ENCODE measurements at places on chromosomes 5 and 9.
A peak's percentile ranks its signal among the peaks of the same experiment; 100 is the strongest.

GRCh38 chr9:117116084-117116483 lies 298.8 kb downstream of the ASTN2 start:
- no peak for DNase-seq

GRCh38 chr5:27242258-27242626 lies 203.9 kb upstream of the CDH9 start:
- no peak for DNase-seq

- DNase-seq: no peak
Observed at GRCh38 chr5:94689908-94690307, 71.4 kb downstream of the SLF1 start.

GRCh38 chr5:105840800-105841199 lies 1829.9 kb downstream of the EFNA5 start:
- no peak for DNase-seq

DNA sequence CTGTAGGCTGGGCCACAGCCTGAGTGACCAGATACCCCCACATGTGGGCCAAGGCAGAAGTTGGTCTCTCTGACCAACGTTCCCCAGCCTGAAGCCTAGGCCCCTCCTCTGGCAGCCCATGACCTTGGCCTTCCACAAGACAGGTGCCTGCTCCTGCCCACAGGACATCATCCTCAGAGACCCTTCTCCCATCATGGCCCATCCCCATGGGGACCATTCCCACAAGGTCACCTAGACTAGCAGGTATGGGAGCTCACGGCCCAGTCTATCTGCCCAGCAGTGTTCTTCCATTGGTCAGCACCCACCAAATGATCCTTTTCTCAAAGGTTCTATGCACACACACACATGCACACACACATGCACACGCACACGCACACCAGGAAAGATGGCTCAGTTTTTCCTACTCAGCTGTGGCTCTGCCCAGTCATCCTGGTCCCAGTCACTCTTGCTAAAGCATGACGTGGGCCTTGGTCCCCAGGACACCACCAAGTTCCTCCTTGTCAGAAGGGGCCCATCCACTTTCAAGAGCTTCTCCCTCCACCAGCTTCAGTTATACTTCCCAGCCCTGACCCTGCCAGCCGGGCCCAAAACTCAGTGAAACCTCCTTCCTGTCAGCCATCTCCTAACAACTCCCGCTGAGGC lies 65.4 kb downstream of the PAX5 start:
- no peak for DNase-seq

DNA sequence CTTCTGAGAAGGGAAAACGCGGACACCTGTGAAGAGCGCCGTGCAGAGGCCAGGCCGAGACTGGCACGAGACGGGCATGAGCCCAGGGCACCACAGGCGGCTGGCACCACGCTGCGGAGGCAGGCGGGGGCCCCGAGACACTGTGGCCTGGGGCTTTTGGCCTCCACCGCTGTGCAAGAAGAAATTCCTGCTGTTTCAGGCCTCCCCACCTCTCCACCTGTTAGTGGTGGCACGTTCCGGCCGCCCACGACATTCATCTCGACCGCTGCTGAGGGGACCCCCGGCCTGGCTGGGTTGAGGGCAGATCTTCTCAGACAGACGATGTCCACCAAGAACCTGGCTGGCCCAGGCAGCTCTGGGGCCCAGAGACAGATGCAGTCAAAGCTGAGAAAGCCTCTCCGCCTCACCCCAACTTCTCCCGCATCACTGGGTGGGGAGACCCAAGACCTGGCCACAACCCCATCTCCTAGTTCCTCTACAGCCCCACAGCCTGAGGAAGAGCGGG lies 11.5 kb downstream of the NACC2 start:
- no peak for DNase-seq

GRCh38 chr9:90053027-90053426 lies 448.2 kb downstream of the GADD45G start:
- peak; percentile 32 for DNase-seq

- DNase-seq: no peak
Observed at GRCh38 chr5:78638423-78638822, 10.1 kb downstream of the LHFPL2 start.

GRCh38 chr9:1005043-1005667 lies 28.7 kb downstream of the DMRT3 start:
- DNase-seq: no peak

DNA sequence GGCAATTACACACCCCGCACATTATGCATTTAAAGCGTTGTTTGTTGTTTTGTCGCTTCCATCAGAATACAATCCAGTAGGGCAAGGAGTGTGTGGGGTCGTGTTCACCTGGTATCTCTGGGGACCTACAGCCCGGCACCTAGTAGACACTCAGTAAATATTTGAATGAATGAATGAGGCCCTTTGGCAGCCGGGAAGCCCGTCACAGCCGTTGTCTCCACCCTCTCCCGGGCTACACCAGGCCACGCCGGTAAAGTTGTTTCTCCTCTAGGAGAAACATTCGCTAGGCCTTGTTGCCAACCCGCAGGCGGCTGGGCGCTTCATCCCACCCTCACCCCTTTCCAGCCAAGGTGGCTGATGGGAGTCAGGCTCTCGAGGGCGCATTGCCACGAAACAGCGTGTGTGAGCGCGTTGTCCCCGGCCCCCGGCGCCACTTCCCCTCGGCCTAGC lies 876 bp upstream of the JAK2 start:
- no peak for DNase-seq

- no peak for DNase-seq
Observed at GRCh38 chr9:133881671-133882381, 110.3 kb downstream of the VAV2 start.

GRCh38 chr5:125197321-125197720 lies 450.9 kb upstream of the ZNF608 start:
- no peak for DNase-seq

GRCh38 chr5:145984072-145984471 lies 47.7 kb downstream of the SH3RF2 start:
- DNase-seq: no peak

GRCh38 chr9:6488395-6488794 lies 75.4 kb downstream of the UHRF2 start:
- DNase-seq: no peak

DNA sequence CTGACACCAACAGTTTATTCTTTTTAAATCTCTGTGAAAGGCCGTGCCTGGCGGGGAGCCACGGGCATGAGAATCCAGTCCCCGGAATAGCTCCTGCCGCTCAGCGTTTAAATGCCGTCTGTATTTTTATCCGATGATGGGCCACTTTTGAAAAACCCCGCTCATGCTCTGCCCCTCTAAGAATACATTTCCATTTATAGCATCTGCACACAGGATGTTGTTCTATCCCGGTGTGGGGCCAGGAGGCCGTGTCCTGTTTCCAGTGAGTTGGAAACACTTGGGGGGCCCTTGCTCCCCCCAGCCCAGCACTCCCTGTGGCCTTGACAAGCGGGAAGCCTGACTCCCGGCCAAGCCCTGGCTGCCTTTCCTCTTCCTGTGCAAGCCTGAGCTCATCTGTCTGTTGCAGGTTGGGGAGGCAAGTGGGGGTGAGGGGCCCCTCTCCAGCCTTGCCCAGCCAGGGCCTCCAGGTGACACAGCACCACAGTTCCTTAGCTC lies 39.0 kb downstream of the ERGIC1 start:
- DNase-seq: no peak

DNA sequence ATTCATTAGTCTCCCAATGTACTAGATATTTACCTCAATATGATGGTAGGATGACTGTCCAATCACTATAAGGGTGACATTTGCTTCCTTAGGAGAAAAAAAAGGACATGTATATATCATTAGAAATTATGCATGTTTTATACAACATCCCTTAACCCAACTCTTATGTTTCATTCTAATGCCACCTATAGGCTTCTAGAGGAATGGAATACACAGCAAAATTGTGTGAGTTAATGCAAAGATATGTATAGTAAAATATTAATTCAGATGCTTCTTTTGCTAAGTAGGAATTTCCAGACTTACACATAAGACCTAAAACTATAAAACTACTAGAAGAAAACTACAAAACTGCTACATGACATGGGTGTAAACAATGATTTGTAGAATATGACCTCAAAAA lies 3.5 kb downstream of the PRXL2C start:
- no peak for DNase-seq

DNA sequence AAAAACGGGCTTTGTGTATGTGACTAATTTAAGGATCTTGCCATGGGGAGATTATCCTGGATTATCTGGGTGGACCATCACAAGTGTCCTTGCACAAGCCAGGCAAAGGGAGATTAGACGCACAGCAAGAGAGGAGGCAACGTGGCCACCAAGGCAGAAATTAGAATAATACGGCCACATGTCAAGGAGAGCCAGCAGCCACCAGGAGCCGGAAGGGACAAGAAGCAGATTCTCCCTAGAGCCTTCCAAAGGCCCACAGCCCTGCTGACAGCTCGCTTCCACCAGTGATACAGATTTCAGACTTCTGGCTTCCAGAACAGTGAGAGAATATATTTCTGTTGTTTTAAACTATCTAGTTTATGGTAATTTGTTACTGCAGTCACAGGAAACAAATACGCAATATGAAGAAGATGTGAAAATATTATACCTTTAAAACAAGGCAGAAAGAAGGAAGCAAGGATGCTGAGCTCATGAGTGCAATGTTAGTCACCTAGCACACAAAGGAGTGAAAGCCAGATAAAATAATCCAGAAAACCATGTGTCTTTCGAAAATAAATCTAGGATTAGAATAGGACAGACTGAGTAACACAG lies 28.7 kb upstream of the F2RL1 start:
- no peak for DNase-seq

DNA sequence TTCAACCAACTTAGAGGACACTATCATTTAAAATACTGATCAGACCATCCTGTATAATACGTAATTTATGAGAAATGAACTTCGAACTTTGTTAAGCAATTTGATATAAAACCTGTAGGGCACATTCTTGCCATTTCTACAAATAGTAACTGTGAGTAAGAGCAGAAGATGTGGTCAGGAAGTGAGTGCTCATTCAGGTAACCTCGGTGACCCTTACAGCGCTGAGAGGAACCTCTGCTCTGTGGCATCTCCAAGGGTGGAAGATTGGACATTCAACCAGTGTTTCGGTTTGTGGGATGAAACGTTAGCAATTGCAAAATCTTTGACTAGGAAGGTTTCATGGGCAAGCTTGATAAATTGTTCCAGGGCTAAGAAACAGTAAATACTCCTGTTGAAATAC lies 194.8 kb upstream of the IRX2 start:
- DNase-seq: no peak

- DNase-seq: no peak
Observed at GRCh38 chr5:54669285-54669684, 151.7 kb downstream of the SNX18 start.

- no peak for DNase-seq
Observed at GRCh38 chr9:35105571-35106342, 2.8 kb upstream of the STOML2 start.

DNA sequence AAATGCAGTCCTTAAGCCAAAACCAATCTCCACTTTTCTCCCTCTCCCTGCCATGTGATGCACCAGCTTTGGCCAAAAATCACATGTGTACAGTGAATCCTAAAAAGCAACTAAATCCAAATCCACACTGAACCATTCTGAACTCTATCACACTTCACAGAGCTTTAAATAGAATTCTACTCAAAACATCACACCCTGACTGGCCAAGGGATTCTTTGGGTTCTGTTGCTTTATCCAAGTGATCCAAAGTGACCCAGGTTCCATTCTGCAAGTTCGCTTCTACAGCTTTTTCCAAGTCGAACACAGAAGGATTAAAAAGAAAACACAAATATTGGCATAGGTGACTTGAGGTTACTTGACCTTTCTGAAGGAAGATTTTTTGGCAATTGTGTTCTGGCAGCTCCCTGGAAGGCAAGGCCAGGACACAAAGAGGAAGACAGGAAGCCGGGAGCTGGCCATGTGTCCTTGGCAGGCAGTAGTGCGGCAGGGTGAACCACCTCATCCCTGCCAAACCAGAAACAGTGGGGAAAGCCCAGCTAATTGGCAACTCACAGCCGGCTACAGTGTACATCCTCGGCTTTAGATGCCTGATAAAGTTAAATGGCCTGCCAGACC lies 115.0 kb downstream of the NFIB start:
- DNase-seq: no peak

DNA sequence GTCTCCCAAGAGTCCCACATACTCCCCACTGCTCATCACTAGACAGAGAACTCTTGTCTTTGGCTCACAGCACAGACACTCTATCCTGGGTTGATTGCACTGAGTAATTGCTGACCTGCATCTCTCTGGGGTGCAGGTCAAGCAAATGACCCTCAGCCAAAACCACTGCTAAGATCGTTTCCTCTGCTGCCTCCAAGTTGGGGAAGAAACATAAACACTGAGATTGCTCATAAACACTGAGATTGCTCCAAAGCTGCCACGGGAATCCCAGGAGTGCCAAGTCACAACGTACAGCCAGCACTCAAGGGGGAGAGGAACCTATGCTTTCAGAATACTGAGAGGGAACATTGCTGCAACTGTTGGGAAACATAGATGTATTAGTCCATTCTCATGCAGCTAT lies 1402.1 kb upstream of the ACO1 start:
- no peak for DNase-seq

DNA sequence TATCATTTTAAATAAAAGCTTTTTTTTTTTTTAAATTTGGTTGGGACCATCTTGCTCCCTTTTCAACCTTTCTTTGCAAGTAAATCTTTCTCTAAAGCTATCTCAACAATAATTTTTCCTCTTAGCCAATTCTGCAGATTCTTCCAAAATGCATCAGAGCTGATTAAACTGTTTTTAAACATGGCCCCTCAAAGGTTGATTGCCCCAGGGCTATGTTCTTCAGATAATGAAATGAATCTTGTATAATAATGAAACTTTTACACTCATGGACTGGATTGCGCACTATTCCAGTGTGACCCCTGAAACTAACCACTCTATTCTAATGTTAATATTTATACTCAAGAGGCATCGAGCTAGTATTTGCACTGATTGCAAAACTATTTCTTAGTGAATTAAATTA lies 222.8 kb upstream of the PRDM9 start:
- DNase-seq: no peak

DNA sequence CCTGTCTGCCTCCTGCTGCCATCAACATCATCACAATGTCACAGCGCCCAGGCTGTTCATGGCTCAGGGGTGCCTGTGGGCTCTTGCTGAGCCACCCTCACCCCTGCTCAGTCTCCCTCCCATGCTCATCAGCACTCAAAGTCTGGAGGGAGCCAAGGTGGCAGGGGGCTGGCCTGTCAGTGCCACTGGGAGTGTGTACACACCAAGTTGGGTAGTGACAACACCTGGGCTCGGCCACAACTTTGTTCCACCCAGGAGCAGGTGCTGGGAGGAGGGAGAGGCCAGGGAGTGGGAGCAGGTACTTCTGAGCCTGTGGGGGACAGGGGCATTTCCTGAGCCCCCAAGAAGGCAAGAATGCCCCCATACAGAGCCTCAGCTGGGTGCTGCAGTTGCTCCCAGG lies 77.5 kb upstream of the C6 start:
- no peak for DNase-seq

- DNase-seq: peak; percentile 70
Observed at GRCh38 chr5:60843936-60844905, at the start of gene ELOVL7. Gene ELOVL7, minus strand, starts transcription at chr5:60844269. Its CDS starts 56,872 bp downstream, at chr5:60787397.

GRCh38 chr5:31459594-31459993 lies 72.3 kb downstream of the DROSHA start:
- no peak for DNase-seq

- peak; percentile 79 for DNase-seq
Observed at GRCh38 chr5:14581891-14582796, 552 bp downstream of the OTULINL start.

Measured in stimulated activated naive CD8-positive, alpha-beta T cell treated with anti-CD3 and anti-CD28 coated beads, Interleukin-15, Interleukin-2, amounts not matched to agents 100 U/mL and 50 U/mL, for 24 hours (primary cell).